Activated T-helper 1 cell treated with anti-CD3 and anti-CD28 coated beads, Interleukin-2, amount 50 U/mL, for 16 hours (primary cell): ENCODE measurements at places on chromosomes 3 and 15.

GRCh38 chr3:41898631-41899030 lies 63.3 kb downstream of the ULK4 start:
- DNase-seq: no peak

GRCh38 chr3:55701997-55702396 lies 214.9 kb upstream of the WNT5A start:
- DNase-seq: no peak

DNA sequence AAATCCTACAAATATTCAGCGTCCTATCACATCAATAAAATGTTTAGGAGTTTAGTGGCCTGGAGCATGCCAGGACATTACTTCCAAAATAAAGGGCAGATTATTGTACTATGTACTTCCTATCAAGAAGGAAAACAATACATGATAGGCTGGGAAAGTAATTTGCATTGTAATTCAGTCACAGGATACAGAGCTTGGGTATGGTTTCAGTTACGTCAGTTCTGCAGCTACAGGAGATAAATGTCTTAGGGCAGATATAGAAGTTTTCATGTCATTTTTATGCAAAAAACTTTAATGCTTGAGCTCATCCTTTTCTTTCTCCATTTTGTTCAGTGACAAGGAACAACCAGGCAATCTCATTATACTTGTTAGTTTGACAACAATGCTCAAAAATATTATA lies 155.2 kb downstream of the NFKBIZ start:
- DNase-seq: no peak

DNA sequence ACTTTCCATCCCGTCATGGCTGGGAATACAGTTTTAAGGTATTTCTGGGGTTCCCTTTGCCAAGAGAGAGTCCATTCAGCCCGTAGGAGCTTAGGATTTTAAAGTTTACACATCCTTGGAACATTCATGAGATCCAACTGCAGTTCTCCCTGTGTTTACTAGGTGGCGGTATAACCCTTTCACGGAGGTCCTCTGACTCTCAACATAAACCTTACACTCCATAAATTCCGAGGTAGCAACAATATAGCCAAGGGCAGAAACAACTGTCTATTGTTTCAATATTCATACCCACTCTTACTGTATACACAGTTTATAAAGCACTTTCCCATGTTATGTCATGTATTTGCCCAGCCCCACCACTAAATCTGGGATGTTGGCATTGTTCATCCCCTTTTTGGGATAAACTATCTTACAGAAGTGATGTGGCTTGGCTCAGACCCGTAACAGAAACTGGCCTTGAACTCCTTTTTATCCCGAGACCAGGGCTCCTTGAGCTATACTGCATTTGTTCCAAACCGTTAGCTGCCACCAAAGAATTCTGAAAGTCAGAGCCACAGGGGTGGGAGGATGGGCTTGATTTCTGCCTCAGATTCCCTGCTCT lies 69.2 kb upstream of the COL6A5 start:
- no peak for DNase-seq

DNA sequence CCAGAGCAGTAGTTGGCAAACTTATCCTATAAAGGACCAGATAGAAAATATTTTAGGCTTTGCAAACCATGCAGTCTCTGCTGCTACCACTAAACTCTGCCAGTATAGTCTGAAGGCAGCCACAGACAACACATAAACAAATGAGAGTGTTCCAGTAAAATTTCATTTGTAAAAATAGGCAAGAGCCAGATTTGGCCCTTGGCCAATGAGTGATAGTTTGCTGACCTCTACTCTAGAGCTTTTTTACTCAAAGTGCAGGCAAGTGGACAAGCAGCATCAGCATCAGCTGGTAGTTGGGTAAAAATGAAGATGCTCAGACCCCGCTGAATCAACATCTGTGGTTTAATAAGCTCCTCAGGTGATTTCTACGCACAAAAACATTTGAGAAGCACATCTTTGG lies 269.8 kb downstream of the NTRK3 start:
- no peak for DNase-seq

GRCh38 chr3:11221818-11222415 lies 50.3 kb upstream of the ATG7 start:
- no peak for DNase-seq

DNA sequence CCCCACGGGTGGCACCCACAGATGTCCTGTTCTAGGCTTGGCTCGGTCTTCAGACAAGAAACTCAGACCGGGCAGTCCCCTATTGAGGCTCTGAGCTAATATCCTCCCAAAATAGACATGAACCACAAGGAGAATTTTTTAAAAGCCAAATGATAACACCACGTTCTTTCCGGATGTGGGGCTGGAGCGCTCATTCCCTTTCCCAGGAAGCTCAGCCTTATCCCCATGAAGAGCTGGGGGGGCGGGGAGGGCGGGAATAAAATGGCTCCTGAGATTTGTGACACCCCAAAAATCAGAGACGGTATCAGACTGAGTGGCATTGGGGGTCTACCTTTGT lies 1.1 kb downstream of the SLC6A1 start:
- no peak for DNase-seq

- DNase-seq: no peak
These were observed 66.9 kb upstream of the MYO5C start for GRCh38 chr15:52362497-52362896.

GRCh38 chr3:48123346-48123745 lies 64.9 kb downstream of the CDC25A start:
- no peak for DNase-seq
